ENCODE measurements at places on chromosomes 1 and 21.
A peak's percentile ranks its signal among the peaks of the same experiment; 100 is the strongest.

- no peak for DNase-seq
Observed at GRCh38 chr1:162070094-162070748, 730 bp downstream of the NOS1AP start.

GRCh38 chr1:1157914-1158710, 15.6 kb upstream of the TTLL10 start:
- no peak for DNase-seq

- DNase-seq = no peak
Observed at GRCh38 chr1:46008585-46008984, 123.8 kb downstream of the PIK3R3 start.

- DNase-seq = no peak
Observed at GRCh38 chr1:213564215-213564659, 423.5 kb upstream of the PROX1 start.

DNA sequence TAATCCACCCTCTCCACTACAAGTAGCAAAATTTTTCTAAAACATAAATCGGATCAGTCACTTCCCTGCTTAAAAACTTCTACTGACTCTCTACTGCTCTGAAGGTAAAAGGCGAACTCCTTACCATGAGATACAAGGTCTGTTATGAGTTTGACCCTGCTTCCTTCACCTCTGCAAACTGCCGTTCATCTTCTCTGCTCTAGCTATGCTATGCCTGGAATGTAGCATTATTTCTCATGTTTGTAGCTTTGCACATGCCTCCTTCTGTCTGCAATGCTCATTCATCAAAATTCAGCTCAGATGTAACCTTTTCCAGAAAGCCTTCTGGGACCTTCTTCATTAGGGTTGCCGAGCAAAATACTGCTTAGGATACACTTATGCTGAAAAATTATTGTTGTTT, 30.8 kb downstream of the RPL5 start:
- no peak for DNase-seq

DNA sequence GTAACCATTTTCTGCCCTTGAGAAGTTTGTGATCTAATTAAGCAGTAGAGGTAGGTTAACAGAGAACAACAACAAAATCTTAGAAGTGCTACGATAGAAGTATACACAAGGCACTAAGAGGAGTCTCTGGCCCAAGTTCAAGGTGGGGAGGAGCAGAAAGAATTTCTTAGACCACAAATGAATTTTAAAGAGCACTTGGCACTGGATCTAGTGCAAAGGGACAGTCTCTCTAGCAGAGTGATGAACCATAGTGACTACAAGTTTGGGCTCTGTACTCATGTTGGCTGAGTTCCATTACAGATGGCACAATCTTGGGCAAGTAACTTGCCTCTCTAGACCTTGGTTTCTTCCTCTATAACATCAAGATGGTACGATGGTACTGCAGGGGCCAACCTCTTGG, 33.3 kb upstream of the PIGC start:
- no peak for DNase-seq

- no peak for DNase-seq
Observed at GRCh38 chr1:5611431-5611830, 380.8 kb downstream of the NPHP4 start.

- DNase-seq = no peak
Observed at GRCh38 chr1:111551623-111552411, 48.4 kb upstream of the ADORA3 start.

DNA sequence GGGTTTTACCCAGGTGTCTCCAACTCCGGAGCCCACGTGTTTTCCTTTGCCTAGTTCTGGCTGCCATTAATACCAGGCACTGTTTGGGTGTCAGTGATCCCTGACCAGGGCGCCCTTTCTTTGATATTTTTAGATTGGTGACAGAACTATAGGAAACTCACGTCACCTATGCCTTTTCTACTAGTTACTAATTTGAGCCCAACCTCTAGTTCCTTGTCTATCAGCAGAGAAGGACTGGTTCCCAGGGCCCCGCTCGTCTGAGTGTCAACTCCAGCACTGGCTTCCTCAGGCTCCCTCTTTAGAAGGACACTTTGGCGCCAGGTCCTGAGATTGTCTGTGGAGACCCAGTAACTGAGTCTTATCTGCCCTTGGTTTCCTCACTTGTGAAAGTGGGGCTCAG, 9.4 kb downstream of the MFN2 start:
- DNase-seq = no peak

GRCh38 chr21:34243562-34243961, 120.2 kb upstream of the KCNE2 start:
- DNase-seq = no peak

- DNase-seq = peak; percentile 74
Observed at GRCh38 chr1:111222308-111223125, 5.0 kb upstream of the CHI3L2 start.

- DNase-seq = no peak
Observed at GRCh38 chr21:38376235-38376634, 119.4 kb downstream of the KCNJ15 start.

- DNase-seq = no peak
Observed at GRCh38 chr1:202245391-202245790, 51.8 kb downstream of the LGR6 start.

DNA sequence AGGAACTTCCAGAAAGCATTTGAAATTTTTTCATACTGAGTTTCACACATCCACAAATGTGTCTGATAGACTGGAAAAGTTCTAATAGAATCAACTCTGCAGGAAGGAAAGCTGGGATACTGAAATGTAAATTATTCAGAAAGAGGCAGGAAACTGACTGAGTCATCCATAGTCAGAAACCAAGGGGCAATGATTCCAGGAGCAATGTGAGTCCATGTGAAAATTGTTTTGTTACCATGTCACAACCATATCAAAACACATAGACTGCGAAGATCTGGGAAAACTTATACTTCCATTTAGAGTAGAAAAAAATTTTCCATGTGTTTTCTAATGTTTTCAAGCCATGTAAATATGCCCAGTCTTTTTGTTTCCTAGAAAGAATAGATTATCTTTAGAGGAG, 142.3 kb upstream of the TMPRSS15 start:
- no peak for DNase-seq

- DNase-seq = no peak
Observed at GRCh38 chr1:152013664-152014237, 20.1 kb upstream of the S100A10 start.

GRCh38 chr1:82044536-82044935, 243.8 kb downstream of the ADGRL2 start:
- DNase-seq = no peak

DNA sequence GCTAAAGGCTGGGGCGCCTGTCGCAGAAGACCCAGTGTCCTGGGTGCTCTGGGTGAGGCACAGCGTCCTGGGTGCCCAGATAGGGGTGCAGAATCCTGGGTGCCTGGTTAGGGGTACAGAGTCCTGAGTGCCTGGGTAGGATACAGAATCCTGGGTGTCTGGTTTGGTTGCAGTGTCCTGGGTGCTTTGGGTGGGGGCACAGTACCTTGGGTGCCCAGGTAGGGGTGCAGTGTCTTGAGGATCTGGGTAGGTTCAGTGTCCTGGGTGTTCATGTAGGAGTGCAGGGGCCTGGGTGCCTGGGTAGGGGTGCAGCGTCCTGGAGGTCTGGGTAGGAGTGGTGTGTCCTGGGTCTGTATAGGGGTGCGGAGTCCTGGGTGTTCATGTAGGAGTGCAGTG, 178.7 kb downstream of the CAMTA1 start:
- DNase-seq = no peak

DNA sequence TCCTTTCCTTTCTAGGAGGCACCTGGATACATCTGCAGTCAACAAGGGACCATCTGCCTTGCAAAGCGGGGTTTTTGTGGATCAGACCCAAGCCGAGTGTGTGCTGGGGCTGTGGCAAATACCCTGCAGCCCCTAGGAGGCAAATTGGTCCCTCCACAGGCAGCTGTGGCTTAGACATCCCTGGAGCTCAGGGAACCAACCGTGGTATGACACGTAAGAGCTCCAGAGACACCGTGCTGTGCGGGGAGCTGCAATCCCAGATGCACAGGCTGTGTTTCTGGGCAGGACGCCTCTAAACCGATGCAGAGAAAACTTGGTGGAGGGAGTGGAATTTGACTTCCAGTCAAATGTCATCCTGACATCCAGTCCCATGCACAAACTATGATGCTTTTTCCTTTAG, 141.5 kb downstream of the KAZN start:
- DNase-seq = no peak

DNA sequence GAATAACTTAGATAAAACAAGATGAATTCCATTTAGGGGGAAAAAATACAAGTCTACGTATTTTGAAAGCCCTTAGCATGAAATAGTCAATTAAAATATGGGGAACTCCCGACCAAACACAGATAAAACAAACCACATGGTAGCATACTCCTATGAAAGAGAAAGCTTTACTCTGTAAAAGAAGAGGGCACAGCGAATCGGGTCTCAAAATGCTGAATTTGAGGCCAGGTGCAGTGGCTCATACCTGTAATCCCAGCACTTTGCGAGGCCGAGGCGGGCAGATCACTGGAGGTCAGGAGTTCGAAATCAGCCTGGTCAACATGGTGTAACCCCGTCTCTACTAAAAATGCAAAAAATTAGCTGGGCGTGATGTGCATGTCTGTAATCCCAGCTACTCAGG, 116.9 kb upstream of the TIAM1 start:
- DNase-seq = no peak

- DNase-seq = no peak
Observed at GRCh38 chr21:37237764-37238163, 29.4 kb downstream of the VPS26C start.

GRCh38 chr1:116507631-116508030, 63.2 kb downstream of the CD58 start:
- DNase-seq = no peak

DNA sequence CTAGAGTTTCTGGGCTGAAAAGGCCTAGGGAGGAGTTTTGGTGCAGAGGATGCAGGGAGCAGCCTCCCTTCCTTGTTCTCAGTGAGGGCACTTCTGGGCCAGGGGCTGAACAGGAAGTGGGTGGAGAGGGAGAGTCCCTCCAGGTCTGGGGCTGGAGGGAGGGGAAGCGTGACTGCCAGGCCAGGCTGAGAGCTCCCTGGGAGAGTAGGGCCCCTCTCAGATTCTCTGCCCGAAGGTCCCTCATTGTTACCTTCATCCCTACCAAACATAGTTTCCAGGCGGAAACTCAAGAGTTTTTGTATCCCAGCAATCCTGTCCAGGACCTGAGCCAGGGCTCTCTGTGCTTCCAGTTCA, 36.8 kb downstream of the CITED4 start:
- DNase-seq = no peak

DNA sequence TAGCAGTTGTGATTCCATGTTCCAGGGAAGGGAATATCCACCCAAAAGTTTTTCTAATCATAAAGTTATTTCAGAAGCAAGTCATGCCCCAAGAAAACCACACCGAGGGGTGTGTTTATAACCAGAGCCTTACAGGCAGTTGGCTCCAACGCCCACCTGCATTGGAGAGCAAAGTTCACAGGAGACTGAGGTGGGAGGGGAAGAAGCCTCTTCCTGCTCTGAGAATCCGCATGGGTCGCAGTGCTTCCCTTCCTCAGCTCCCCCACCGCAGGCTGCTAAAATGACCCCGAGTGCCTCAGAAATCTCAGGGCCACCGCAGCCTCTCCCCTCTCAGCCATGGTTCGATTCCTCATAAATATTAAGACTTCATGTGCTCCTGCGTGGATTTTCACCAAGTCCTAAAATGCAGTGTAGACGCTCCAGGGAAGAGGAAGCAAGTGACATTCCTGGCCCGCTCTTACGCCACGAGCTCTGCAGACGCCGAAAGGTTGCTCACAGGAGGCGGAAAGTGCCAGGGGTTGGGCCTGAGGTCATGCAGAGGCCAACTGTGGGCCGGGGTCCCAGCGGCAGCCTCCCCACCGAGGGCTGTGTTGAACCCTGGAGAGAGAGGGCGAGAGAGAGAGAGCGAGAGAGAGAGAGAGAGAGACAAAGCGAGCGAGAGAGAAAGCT, 13.4 kb upstream of the SPSB1 start:
- DNase-seq = no peak

- DNase-seq = no peak
Observed at GRCh38 chr1:96944432-96945092, 223.0 kb downstream of the PTBP2 start.

DNA sequence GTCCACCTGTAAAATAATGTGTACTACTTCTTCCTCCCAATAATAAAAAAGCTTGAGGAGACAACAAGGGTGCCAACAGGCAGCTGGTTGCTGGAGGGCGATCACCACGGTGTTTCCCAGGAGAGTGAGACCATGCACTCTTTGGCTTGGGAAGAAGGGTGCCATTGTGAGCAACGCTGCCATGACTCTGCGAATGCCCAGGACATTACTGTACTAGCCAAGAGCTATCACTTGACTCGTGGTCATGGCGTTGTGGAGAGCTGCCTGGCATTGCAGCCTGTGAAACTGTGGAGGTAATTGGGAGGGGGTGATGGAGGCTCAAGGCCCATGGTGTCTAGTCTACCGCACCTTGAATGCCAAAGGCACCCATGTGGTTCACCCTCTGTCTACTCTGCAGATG, 14.6 kb upstream of the PRMT2 start:
- no peak for DNase-seq

- no peak for DNase-seq
Observed at GRCh38 chr1:44624268-44624901, 49.9 kb downstream of the TMEM53 start.

DNA sequence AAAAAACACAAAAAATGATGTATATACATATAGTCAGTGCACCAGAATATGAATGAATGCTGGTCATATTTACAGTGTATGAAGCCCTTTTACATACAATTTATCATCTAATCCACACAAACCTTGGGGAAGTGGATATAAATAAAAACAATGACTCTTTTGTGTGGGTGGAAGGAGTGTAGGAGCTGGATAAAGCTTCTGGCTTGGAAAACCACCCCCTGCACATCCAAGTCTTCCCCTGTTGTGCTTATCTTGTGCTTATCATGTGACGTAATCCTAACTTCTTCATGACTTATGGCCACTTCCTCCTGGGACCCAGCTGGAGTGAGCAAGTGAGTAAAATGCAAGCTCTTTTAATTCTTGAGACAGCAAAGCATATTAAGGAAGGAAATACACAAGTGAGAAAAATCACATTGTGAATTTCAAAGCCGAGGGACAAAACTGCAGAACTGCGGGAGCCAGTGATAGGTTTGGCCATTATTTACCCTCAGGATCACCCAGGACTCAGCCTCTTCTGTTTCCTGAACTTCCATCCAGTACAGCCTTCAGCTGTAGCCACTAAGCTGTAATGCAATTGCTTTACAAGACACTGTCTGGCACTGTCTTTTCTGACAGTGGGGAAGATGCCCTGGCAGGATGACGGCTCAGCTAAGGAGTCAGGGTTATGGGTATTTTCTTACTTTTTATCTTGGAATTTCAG, 104.0 kb upstream of the PPM1J start:
- DNase-seq = no peak

DNA sequence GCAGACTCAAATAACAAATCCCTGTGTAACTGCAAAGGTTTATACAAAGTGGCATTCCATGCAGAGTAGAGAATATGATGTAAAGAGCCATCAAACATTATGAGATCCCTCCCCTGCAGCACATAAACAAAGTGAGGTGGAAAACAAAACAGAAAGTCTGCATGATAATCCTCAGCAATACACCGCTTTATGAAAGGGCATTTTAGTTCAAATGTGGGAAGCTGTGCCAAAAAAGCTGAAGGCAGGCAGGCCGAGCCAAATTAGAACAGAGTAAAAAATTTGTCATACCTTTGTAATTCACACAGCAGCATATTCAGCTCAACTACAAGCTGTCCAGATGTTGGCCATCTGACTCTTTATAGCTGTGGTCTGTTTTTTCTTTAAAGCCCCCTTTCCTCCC, 113.5 kb downstream of the LHX9 start:
- no peak for DNase-seq
